ENCODE measurements at places on chromosomes 16 and 17.

GRCh38 chr17:14886200-14886739 is 378.9 kb downstream of the PMP22 start:
- DNase-seq = no peak

DNA sequence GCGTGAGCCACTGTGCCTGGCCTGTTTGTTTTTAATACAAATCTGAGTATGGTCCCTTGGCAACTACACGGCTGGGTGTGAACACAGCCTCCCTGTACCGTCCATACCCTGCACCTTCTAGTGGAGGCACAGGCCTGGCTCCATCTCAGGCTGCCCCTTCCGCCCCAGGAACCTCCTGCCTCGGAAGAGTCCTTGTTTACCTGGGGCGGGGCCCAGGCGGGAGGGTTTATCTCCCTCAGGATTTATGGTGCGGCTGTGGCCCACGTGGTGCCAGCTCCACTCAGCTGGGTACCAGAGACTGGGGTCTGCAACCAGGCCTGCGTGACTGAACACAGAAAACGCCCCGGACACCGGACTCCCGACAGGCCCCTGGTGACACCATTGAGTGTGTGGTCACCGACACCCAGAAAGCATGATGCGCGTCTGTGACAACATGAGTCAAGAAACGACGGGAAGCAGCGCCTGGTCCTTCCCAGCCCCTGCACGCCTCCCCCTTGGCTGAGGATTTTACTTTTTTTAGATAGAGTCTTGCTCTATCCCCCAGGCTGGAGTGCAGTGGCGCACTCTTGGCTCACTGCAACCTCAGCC is 19.0 kb downstream of the UNKL start:
- no peak for DNase-seq

DNA sequence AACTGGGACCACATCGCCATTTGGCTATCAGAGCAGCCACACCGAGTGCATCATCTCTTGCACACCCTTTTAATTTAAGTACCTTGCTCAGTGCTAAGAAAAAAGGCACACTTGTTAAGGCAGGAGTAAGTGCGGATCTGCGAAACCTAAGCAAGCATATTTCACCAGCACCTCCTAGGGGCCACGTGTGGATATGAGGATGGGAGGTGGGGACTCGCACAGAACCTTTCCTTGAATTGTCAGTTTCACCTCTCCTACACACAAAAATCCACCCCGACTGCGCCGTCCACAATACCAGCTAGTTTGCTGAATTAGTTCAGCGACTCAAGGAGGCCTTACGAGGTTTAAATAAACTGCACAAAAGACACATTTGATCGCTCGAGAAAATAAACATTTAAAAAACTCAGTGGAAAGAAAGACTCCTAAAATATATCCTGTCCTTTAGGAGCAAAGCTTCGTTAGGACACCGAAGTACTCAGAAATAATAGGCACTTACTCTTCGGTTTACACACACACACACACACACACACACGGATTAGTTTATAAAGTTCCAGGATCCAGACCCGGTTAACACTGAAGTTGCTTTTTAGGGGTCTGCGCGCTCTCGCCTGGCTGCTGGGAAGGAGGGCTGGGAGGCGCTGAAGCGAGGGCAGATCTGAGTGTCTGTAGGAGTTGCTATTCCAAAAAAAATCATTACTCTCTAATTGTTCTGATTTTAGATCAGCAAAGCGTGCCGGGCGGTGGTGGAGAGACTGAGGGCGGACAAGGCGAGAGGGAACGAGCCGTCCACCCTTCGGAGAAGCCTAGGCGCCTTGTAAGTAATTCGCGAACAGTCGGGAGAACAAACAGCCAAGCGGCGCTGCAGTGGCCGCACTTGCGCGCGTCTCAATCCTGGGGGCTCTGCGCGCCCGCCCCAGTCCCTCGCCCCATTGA is 1.0 kb upstream of the KCNJ2 start:
- peak; percentile 76 for DNase-seq

DNA sequence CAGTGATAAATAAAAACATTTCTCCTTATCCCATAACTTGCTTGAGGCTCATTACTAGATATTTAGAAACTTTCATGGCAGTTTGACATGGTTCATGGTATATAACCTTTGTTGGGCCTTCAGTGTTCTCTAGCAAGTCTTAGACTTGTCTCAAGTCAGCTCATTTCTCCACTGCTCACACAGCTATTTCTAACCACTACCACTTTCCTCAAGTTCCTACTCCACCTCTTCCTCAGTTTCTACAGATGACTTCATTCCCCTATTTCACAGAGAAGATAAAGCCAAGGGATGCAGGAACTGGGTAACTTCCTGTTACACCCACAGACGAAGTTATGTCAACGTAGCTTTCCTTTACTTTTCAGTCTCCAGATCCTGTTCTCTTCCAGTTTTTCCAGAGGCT is 23.2 kb downstream of the NLK start:
- DNase-seq = no peak

GRCh38 chr17:83099570-83100181 is 20.3 kb downstream of the METRNL start:
- DNase-seq = no peak

Data from LHCN-M2 (cell line).